GM04504 (cell line): ENCODE measurements at places on chromosomes 16 and 17.

GRCh38 chr16:73047221-73047535 is 750 bp downstream of the ZFHX3 start:
- DNase-seq: peak; percentile 83

DNA sequence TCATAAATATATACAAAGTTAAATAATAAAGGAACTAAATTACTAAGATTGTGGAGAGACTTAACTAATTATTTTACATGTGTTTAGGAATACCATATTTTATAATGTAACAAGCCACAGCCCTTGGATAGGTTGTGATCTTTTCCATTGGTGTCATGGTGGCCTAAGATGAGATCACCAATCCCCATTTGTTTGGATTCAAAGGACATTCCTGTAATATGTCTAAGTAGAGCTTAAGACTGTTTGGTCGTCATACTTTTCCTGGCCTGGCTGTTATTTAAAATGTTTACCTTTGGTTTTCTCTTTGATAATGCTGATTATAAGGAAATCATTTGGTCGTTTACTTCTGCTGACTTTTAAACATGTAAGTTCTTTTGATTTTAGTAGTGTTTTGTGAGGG is 118.1 kb downstream of the NLK start:
- DNase-seq: no peak

- no peak for DNase-seq
Observed at GRCh38 chr17:50505591-50506130, 2.6 kb upstream of the MYCBPAP start.

- no peak for DNase-seq
Observed at GRCh38 chr17:58302171-58302918, 21.6 kb upstream of the MPO start.

- DNase-seq: peak; percentile 58
Observed at GRCh38 chr16:69448470-69449193, 24.2 kb downstream of the CYB5B start.

GRCh38 chr16:19330841-19331397 is 45.4 kb downstream of the CLEC19A start:
- no peak for DNase-seq

DNA sequence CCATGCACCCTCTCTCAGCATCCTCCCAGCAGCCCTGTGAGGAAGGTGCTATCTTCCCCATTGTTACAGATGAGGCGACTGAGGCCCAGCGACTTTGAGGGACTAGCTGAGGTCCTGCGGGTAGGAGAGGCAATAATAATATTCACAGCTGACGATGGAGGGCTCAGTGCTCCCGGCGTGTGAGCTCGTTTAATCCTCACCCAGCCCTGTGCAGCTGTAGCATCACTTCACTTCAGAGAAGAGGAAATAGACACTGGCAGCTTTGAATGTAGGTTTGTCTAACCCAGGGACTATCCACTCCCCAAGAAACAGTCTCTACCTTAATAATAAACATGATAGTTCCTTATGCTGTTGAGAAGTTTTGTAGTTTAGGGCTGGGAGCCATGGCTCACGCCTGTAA is 21.6 kb downstream of the LASP1 start:
- DNase-seq: no peak

DNA sequence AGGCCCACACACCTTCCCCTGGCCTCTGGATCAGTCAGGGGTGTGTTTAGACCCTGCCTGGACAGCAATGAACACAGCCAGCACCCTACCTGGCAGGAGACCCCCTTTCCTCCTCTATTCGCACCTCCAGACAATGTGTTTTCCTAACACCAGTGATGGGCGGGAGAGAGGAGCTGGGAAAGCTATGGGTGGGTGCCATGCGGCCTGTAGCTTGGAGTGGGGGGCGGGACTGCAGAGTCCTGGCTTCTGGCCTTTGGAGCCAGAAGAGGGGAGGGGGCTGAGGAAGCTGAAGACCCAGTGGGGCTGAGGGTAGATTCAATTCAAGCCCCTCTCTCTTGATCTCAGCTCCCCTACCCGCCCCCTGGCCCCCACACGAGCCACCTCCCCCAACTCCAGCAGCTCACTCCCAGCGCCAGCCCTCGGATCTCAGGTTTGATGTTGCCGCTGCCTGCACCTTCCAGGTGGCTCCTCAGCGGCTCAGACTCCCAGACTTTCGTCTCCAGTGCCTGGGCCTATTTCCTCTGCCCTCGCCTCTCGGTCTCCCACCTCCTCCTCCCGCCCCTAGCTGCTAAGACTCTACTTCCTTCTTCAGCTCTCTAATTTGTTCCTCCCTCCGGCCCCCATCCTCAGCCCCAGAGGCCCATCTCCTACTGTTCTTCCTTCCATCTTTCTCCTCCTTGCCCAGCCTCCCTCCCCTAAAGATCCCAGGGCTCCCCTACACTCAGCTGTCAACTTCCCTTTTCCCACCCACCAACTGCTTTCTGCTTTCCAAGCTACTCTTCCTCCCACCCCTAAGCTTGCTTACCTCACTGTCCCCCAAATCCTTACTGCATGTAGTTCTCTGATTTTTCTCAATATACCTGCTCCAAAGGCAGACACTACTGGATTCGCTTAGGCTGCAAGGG is 6.8 kb upstream of the SP6 start:
- no peak for DNase-seq

DNA sequence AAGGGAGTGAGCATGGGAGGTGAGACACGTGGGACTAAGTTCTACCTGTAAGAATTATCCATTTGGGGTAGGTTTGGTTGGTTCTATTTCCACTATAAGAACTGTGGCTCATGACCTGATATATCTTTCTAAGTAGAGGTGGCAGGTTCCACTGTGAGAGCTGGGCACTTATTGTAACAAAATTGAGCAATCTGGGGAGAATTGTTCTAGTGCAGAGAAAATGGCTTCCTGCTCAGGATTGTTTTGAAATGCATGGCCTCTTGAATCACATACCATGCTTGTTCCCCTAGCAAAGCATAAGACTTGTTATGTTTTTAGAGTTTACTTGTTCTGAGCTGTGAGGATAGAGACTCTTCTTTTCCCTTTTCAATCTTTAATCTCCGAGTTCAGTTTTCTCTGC is 125.9 kb downstream of the MAP2K6 start:
- DNase-seq: no peak

DNA sequence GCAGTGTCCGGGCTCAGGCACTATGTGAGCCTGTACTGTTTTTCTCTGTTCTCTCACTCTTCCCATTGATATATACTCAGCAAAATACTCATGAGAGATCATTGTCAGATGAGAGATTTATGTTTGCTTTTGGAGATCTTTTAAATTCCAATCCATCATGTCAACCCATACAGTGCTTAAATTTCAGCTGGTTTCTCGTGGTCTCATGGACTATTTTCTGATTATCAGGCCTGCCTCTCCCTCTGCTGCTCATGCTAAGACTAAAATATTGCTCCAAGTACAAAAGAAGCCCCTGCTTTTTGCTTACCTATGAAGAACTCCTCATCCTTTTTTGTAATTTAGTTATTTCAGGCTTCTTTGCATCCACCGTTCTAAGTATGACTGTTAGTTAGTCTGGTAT is 547.2 kb downstream of the KCNJ2 start:
- DNase-seq: no peak

GRCh38 chr17:43714465-43715149 is 44.0 kb downstream of the SOST start:
- no peak for DNase-seq

GRCh38 chr17:4136373-4136772 is 6.5 kb downstream of the ZZEF1 start:
- DNase-seq: no peak

DNA sequence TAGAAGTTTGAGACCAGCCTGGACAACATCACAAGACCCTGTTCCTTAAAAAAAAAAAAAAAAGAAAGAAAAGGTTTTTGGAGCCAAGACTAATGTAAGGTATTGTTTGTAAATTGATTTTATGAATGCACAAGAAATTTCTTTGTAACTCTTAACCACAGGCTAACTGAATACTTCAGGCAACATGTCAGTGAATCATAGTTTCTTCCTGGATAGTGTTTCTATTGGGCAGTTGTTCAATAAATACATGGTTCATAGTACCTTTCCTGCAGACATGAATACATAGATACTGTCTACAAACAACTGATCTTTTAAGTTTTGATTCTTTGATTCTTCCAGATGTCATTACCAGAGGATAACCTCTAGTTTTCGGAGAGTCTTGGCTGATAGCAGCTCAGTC is 11.6 kb downstream of the DDX42 start:
- DNase-seq: no peak

- DNase-seq: no peak
Observed at GRCh38 chr16:63050391-63050790, 1014.2 kb upstream of the CDH8 start.

DNA sequence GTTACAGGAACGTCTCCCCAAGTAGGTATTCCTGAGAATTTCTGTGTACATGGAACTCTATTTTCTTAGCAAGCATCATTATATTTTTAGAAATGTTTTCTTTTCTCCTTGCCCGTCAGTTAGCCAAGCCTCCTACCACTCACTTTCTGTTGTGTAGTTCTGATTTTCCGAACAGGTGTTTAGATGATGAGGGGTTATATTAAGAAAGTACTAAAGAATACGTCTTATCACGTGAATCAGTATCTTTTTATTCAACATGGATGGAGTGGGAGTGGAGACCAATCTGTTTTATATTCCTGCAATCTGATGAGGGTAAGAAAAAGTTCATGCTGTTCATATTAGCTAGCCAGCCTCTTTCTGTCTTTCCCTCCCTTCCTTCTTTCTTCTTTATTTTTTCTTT is 29.4 kb downstream of the MSI2 start:
- DNase-seq: no peak

- no peak for DNase-seq
Observed at GRCh38 chr16:84919708-84920107, 91.6 kb downstream of the ZDHHC7 start.

DNA sequence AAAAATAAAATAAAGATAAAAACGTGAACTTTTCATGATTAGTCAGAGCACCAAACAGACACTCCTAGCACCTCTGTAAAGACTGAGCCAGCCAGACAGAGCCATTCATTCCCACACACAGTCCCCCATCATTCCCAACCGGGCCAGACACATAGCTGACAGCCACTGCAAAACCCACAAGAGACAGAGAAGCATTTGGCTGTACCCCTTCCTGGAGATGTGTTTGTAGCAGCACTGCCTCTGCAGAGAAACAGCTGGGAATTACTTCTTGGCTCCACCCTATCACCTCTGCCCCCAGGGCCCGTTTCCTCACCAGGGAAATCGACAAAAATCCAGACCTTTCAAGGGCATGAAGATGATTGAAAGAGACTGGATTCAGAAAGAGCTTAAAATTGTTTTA is 46.4 kb downstream of the MYH11 start:
- DNase-seq: no peak

DNA sequence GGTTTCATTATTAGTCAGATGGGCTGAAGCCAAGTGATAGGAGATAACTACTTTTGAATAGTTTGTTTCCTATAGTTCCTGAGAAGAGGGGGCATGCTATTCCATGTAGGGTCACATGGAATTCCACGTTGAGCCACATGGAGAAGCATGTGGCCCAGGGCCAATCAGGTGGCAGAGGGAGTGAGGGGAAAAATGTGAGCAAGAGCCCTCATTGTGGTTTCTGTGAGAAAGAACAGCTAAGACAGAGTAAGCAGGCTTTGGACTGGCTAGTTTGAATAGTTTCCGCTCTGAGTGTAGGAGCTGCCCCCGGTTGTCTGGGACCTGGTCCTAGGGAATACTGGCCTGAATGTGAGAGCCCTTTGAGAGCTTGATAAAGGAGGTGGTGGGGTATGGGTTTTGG is 69.9 kb upstream of the CNTNAP4 start:
- no peak for DNase-seq

DNA sequence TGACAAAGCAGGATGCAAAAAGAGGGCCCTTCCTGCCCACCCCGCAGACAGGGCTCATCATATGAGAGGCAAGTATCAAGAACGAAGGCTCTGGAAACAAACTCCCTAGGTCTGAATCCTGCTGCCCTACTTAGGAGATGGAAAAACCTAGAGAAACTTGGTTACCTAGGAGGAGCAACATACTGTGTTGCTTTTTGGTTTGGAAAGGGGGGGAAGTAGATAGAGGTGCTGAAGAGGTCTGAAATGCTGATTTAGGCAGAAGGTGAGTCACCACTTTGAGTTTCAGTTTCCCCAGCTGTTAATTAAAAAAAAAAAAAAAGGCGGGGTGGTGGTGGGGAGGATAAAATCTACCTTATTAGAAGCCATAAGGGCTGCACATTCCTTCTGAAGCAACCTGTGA is 1.5 kb downstream of the N4BP1 start:
- DNase-seq: no peak

- no peak for DNase-seq
Observed at GRCh38 chr16:24139282-24139681, 116.9 kb upstream of the CACNG3 start.

- no peak for DNase-seq
Observed at GRCh38 chr17:39235555-39236449, 10.1 kb upstream of the STAC2 start.

DNA sequence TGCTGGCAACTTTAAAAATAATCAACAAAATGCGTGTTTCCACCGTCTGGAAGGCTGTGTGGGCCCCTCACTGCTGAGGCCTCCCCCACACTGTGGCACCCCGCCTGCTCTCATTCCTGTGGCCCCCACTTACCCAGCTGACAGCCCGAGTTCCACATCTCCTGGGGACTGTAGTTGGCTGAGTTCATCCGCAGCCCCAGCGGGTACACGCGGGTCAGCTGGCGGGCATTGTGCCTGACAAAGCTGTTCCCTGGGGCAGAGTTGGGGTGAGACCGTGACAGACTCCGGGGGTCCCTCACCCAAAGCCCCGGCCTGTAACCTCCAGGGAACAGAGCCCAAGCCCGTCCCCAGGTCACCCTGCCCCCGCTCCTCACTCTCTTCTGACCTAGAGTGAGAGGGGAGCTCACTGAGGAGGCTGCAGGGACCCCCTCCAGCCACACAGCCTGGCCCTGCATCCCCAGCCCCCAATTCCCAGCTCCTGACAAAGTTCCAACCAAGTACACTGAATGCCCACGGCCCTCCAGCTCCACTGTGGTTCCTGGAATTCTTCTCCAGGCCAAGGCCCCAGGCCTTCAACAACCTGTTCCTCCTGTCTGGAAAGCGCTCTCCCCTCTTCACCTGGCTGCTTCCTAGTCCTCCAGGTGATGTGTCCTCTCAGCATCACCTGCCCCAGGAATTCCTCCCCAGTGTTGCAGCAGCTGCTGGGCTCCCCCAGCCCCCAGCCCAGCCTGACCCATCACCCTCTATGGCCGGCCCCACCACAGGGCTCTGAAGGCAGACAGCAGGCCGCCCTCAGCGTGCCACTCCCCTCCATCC is 18.0 kb downstream of the PLCD3 start:
- no peak for DNase-seq

DNA sequence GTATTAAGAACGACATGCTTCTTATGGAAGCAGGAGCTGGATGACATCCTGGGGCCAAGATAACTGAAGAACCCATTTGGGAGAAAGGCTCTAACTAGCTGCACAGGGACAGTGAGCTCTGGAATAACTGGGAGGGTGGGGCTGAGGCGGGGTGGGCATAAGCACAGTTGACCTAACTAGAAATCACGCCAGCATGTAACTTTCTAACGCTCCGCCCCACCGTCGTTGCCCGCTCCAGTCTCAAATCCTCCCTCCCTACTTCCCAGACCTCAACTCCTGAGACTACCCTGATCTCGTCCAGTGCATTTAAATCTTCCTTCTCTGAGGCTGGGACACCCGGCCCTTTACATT is 436 bp downstream of the PHB1 start:
- no peak for DNase-seq
